T-helper 2 cell (primary cell): ENCODE measurements at places on chromosomes 2 and 18.
A peak's percentile ranks its signal among the peaks of the same experiment; 100 is the strongest.

DNA sequence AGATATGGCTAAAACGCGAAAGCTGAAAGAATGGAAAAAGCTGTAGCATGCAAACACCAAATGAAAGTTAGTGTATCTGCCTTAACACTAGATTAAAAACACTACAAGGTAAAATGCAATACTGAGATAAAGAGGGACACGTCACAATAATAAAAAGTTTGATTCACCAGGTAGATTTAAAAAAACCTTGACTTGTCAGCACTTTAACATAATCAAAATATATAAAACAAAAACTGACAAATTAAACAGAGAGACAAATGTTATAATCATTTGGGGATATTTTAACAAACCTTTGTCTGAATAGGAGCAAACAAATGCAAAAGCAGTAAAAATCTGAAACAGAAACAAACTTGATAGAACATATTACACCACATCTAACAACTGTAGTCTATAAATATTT is 18.3 kb downstream of the TLK1 start:
- no peak for DNase-seq

DNA sequence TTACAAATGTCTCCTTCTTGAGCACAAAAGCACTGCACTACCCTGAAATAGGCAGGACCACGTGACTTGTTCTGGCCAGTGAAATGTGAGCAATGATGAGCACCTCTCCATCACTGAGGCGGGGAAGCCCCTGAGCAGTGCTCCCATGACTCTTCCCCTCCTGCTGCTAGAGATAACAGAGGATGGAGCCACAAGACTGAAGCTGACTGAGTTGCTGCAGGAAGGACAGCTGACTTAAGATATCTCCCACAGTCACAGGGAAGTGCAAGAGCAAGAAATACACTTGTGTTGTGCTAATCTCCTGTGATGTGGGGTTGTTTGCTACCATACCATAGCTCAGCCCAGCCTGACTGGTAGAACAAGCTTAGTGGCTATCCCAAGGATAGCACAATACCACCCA is 38.7 kb downstream of the STK39 start:
- DNase-seq, result no peak

- DNase-seq, result no peak
Observed at GRCh38 chr2:144941743-144942488, 422.0 kb upstream of the ZEB2 start.

DNA sequence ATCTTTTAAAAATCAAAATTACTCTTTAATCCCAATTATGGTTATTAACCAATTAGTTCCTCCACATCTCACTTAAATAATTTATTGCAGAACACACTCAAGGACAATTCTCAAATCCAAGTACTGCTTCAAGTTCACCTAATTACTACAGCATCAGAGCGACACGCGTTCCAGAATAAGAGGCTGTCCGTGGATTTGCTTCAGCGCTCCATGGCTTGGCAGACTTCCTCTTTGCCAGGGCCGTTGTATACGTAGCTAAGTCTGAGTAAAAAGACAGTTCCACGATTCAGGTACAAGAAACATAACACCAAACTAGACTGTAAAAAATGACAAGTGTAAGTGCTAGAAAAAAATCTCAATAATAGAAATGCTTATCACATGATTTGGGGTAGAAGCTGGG is 153.2 kb upstream of the MYT1L start:
- no peak for DNase-seq

DNA sequence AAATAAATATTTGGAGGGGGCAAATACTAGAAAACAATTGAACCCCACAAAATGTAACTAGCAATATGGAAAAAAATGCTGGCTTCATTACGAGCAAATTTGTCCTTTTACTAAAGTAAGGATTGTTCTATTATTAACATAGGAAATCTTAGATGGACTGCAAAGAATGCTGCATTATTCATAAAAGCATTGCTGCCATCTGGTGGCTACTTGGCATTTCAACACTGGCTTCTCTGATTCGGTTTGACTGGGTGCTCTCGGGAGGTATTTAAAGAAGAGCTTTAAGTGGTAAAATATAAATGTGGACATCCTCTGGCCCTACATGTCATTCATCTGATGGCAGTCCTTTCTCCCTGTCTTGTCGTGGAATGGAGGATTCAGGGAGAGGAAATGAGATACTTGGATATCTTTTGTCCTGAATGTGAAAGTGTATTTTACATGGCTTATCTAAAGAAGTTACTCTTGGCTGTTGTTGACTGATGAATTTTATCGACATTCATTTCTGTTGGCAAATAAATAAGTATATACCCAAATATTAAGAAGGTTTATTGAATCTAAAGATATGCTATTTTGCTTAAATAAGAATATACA is 130.2 kb downstream of the ARHGAP15 start:
- peak; percentile 84 for DNase-seq

DNA sequence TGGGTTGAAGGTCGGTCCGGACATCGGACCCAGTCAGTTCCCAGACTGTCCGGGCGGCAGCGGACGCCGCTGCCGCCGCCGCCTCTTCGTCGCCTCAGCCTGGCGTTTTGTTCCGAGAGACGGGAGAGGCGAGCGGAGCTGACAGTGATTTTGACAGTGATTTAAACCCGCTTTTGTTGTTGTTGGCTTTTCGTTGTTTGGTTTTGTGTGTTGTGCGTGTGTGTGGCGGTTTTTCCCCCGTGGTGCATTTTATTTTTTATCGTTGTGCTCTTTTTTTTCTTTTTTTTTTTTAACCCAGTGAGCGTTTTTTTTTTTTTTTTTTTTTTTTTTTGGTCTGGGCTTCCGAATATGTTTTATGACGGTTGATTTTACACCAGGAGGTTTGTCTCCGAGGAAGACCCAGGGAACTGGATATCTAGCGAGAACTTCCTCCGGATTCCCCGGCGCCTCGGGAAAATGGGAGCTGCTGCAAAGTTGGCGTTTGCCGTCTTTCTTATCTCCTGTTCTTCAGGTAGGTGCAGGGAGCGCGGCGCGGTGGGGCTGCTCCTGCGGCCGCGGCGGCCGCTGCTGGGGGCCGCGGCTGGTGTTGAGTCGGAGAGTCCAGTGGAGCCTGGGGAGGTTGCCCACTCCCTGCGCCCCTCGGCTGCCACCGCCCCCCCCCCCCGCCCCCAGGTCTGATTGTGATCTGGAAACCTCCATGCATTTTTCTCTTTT is at the start of gene ACVR2A:
ACVR2A (plus strand) TSS at position 333 of the 714 bp plus-strand sequence; CDS start at position 457, 124 bp downstream.
- no peak for DNase-seq

DNA sequence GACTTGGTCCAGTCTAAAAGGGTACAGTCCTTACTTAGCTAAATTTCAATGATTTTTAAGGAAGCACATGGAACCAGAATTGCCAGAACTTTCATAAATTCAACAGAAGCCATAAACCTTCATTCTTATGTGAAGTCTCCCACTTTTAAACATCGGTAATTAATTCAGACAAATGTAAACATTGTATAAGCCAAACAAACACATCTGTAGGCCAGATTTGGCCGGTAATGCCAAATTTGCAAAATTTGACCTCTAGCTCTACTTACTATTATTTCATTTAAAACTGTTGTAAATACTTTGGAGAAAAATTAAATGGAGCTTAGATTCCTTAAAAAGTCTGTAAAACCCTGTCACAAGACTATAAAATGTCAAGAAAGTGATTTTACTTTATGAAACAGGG is 83.2 kb upstream of the GALNT5 start:
- no peak for DNase-seq

DNA sequence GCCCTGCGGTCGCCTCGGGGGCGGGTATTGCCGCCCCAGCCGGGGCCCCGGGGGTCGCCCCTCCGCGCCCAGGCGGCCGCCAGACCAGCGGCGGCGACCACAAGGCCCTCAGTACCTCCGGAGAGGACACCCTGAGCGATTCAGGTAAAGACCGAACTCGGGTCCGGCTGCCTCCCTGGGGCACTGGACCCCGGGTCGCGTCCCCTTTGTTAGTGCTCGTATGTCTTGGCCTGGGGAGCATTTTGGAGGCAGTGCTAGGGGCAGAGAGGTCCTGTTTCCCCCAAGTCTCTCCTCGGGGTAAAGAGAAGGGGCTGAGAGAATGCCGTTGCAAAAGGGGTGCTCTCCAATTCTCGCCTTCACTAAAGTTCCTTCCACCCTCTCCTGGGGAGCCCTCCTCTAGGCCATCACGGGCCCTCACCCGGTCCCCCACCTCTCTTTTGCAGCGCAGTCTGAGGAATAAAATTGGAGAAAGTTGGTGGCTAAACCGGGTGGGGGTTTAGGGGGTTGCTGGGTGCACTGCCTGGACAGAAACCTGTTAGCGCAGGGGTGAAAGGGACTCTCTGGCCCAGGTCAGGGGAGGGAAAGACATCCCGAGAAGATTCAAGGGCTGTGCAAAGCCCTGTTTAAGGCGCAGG is 2.5 kb downstream of the MYCN start:
- DNase-seq, result no peak

- no peak for DNase-seq
Observed at GRCh38 chr2:205694256-205694655, 12.0 kb downstream of the NRP2 start.

- no peak for DNase-seq
Observed at GRCh38 chr2:178912416-178913048, 105.3 kb upstream of the TTN start.

- no peak for DNase-seq
Observed at GRCh38 chr2:127860130-127860529, 2.2 kb upstream of the POLR2D start.

DNA sequence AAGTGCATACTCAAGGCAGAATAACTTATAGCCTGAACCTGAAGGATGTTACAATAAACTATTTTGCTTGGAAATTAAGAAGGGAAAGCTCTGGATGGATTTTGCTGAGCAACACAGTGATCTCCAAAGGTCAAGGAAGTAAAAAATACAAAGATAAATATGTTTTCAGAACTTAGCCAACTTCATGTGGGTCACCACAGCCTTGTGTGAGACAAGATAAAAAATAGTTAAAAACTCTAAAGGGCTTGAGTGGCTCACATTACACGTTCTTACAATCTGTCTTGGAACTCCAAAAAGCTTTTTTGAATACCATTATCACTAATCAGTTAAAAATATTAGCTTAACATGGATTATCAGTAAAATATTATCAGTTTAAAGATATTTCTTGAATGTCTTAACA is 28.9 kb upstream of the MTX2 start:
- no peak for DNase-seq

- no peak for DNase-seq
Observed at GRCh38 chr2:66105066-66105753, 329.7 kb upstream of the MEIS1 start.

- DNase-seq, result no peak
Observed at GRCh38 chr2:120943403-120944034, 207.9 kb downstream of the GLI2 start.

DNA sequence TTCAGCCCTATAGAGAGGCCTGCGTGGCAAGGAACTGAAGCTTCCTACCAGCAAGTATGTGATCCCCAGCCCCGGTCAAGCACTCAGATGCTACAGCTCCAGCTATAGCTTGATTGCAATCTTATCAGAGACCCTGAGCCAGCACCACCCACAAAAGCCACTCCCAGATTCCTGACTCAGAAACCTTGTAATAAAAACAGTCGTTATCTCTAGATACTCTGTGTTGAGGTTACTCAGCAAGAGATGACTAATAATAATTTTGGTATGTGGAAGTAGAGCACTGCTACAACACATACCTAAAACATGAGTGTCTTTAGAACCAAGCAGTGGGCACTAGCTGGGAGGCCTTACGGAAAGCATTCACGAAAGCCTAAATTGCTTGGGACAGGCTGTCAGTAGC is 216.9 kb downstream of the UXS1 start:
- no peak for DNase-seq

- DNase-seq, result no peak
Observed at GRCh38 chr2:166135152-166135848, 7.5 kb upstream of the SCN1A start.

DNA sequence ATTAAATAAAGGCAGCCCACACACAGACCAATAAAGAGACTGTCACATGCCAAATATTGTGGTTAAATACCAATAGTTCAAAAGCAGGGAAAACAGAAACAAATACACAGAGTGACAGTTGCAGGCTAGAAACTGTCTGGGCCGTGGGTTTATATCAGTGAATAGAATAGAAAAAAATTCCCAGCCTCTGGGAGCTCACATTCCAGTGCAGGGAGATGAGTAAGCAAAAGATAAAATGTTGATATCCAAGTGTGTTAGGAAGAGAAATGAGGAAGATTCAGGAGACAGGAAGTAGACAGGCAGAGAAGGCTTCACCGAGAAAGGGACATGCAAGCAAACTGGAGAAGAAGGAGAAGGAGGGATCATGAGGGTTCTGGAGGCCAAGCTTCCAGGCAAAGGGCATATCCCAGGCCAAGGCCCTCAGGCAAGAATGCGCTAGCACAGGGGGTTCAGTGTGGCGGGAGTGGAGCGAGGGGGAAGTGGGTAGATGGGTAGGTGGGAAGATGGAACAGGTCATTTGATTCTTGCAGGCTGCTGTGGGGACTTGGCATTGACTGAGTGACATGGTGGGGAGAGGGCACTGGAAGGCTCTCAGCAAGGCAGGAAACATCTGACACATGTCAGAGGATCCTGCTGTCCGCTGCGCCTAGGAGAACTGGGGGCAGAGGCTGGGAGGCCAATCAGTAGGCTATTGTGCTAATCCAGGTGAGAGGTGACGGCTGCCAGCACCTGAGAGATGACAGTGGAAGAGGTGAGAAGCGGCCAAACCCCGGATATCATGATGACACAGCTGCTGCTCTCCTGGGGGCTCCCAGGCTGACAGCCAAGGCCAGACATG is 89.2 kb downstream of the ZBTB7C start:
- DNase-seq, result no peak

DNA sequence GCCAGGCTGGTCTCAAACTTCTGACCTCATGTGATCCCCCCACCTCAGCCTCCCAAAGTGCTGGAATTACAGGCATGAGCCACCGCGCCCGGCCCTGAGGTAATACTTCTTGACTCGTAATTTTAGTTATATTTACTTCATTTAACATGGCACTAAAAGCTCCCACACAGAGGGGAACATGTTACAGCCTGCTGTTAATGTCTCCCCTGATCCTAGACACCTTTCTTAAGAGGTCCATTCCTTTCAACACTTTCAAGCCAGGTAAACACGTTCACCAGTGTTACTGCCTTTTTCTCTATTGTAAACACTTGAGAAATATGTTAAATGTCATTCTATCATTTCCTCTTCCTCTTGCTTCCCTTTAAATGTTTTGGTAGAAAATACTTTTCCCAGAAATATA is 161.4 kb downstream of the METTL4 start:
- no peak for DNase-seq

DNA sequence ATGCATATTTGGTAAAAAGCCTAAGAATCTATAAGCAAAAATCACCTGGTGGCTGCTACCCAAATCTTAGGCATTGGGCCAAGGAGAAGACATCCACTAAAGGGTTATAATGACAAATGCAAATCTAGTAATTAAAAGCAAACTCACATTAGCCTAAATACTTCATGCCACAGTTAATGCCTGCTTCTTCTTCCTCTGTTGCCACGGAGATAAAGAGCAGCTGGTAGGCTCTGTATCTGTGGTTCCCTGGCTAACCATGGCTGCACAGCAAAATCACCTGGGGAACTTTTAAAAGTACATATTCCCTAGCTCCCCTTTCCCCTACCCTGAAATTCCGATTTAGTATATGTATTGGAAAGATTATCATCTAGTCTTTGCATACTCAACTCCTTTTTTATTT is 114.3 kb downstream of the LNPK start:
- no peak for DNase-seq

- no peak for DNase-seq
Observed at GRCh38 chr2:171347591-171348032, 86.2 kb downstream of the METTL8 start.
